ENCODE measurements at places on chromosomes 2 and 18.

DNA sequence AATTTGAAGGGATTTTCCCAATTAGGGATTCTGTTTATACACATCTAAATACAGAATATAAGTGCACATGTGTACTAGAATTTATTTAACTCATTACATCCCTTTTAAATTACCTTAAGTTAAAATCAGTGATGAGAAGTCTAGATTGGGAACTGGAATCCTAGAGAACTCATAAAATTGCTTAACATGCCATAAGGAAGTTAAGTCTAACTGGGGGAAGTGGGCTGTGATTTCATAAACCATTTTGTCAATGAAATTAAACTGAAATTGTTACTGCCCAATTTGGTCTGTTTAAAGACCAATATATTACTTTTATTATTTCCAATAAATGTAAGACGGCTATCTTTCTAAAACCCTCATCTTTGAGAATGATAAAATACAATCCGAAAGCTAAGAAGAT is 72.3 kb upstream of the CD226 start:
- no peak for DNase-seq

DNA sequence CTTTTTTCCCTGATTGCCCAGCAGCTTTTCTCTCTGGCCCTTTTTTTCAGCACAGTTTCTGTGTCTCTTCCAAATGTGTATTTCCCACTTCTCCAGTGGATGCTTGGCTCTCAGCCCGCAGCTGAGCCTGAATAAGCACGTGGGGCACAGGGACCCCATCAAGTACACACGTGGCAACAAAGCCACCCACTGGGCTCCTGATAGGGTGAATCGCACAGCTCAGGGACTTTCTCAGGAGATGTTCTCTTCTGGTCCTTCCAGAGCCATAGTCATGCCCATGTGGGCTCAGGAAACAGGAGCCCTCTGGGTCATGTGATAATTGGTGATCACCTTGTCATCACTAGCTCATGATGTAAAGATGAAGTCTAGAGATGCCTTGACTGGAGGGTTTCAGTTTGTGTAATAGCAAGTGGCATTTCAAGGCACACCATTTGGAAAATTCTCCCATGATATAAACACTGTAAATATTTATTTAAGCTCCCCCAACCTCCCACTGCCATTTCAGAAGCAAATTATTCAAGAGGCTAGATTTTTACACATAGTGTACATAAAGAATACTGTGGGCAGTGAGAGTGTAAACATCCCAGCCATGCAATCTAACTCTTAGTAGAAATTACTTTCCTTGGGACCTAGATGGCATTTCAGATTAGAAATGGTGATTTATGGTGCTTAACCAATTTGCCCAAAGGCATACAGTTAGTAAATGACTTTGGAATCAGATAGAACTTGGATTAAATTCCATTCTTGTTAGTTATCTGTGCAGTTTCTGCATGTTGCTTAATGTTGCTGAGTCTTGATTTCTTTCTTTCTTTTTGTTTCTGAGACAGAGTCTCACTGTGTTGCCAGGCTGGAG is 597.5 kb downstream of the SLC4A3 start:
- no peak for DNase-seq

- no peak for DNase-seq
Measured at GRCh38 chr2:238043851-238044250, 16.9 kb upstream of the SCLY start.

GRCh38 chr2:126908721-126909177 is 10.1 kb downstream of the TEX51 start:
- DNase-seq, result no peak

DNA sequence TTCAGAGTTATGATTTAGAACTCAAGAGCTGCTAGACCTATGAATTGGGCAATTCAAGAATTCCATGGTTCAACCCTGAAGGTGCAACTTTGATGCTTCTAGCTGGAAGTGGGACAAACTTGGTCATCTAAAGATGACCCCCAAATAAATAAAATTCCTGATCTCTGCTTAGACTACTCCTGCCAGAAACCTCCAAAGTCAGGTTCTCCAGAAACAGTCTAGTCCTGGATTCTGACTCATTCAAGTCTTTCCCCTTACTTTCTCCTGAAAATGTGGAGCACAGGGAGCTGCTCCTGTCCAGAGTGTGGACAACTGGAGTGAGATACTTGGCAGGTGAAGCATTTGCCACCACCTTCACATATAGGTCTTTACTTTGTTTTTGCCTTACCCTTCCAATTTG is 557.7 kb upstream of the TNP1 start:
- no peak for DNase-seq

DNA sequence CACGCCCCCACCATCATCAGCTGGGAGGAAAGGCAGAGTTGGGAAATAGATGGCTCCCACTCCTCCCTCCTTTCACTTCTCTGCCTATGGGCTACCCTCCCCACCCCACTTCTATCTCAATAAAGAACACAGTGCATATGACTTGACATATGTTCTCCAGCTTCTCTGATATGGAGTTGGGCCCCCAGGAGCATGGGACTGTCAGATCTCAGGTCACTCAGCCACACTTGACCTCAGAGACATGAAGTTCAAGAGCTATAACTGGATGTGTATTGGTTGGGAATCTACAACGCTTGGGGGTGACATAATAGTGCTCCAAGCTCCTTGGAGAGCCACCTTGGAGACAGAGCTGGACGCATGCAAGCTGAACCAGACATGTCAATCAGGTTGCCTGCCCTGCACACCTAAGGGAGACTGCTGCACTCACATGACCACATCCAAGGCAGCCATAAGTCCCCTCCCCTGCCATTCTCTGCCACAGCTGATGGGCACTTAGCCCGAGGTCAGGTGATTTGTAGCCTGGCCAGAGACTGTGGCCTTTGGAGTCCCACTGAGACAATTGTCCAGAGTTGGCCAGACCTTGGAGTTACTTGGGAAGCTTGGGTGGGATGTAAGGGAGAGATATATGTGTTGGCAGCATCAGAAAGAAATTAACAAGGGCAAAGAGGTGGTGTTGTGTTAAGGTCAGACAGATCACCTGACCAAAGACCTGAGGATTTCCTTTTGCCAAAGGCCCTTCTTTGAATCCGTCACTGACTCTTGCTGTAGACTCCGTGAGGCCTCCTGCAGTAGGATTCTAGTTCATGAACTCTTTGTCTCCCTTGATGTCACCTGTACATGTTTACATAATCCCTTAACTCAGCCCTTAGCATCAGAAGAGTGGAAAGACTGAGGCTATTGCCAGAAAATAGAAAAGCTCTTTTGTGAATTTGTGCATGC is 3.7 kb downstream of the INHA start:
- DNase-seq, result no peak

GRCh38 chr18:64131314-64131713 is 17.6 kb downstream of the LINC00305 start:
- DNase-seq, result no peak

DNA sequence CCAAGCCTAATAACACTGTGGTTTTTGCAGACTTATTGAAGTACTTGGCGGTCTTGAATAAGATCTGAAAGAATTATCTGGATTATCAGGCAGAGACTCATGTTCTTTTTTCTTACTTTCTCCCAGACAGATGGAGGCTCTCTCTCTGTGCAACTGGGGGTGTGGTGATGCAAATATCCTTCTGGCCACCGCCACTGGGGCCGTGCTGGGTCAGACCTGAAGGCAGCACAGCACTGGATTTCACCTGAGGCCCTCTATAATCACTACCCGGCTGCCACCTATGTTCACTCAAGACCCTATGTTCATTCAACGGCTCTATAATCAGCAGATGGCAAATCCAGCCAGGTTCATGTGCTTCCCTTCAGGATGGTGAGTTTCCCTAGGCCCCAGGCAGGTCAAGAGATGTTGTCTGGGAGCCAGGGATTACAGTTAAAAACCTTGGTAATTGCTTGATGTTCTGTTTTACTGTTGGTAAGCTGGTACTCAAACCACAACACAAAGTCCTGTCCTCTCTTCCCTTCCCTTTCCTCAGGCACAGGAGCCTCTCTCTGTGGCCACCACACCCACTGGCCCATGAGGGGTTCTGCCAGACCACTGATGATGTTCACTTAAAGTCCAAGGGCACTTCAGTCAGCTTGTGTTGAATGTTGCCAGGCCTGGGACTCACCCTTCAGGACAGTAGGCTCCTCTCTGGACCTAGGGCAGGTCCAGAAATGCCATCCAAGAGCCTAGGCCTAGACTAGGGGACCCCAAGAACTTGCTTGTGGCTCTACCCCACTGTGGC is 205.3 kb upstream of the GCFC2 start:
- DNase-seq, result no peak

- DNase-seq, result no peak
Measured at GRCh38 chr2:57460396-57461276, 586.0 kb upstream of the VRK2 start.

- no peak for DNase-seq
Measured at GRCh38 chr18:13218997-13219396, 437 bp downstream of the LDLRAD4 start.

DNA sequence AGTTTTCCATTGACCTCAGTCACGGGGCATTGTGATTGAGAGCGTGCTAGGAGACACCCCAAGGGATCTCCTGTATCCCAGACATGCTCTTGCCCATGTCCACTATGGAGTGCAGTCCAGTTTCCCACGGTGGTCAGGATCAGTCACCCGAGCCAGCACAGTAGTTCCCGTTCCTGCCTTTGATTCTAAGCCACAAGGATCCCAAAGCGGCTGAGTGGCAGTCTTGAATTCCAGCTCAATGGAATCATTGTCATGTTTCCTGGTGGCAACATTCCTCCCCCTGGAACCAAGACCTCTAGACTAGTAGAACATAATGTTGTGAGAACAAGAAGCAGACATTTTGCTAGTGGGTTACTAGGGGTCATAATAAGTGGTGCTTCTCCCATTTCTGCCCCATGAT is 154.3 kb downstream of the SEPTIN10 start:
- DNase-seq, result no peak

DNA sequence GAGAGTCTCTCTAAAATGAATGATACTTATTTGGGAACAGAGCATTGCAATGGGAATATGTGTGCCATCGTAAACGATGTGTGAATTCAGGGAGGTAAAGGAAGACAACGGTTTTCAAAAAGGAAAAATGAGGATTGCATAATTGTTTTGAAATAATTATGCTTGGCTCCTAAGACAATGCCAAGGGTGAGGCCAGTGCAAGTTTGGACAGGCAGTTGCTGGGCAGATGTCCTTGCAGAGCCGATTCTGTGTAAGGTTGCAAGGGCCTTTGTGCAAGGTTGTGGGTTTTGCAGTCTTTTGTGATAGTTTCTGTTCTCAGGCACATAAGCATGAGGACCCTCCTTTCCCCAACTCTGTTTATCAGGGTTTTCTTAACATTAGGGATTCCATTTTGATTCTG is 70.0 kb upstream of the ZNF236 start:
- DNase-seq, result no peak

DNA sequence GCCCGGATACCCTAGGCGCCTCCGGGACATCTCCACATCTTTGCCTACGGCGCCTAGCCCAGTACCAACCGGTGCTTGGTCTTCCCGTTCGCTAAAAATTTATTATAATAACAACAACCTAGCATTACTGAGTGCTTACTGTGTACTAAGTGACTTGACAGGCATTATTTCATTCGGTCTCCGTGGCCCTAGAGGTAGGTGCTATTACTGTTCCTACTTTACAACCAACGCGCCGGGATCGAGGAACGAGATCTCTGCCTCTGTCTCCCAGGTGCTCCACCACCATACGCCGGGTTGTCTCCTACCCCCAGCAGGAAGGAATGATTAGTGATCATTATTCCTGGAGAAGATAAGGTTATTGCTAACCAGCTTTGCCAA is 657 bp upstream of the BIN1 start:
- DNase-seq, result no peak

DNA sequence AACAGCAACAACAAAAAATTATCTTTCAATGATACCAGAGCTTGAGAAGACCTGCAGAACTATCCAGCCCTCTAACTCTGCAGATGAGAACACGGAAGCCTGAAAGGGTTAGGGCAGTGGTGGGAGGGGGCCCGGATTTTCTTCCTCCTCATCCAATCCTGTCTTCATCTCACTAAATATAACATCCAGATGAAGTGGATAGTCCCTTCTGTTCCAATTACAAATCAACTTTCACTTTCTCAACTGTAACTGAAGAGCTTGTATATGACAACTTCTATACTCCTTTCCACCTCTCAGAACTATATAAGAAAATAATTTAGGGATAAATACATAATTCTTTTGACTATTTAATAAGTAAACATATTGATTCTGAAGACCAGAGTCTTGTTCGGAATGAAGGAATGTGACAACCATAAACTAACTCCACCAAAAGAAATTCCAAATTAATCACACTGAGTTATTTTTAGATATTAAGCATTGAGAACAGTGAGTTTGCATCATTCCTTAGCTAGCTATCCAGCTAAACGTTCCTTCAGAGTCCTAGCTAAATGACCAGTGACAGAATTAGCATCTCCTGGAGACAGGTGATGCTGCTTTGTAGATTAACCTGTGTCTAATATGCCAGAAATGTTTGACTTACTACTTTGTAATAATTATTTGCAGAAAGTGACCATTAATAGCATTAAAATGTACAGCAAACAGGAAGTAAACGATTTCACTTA is 32.7 kb downstream of the SFT2D3 start:
- no peak for DNase-seq

DNA sequence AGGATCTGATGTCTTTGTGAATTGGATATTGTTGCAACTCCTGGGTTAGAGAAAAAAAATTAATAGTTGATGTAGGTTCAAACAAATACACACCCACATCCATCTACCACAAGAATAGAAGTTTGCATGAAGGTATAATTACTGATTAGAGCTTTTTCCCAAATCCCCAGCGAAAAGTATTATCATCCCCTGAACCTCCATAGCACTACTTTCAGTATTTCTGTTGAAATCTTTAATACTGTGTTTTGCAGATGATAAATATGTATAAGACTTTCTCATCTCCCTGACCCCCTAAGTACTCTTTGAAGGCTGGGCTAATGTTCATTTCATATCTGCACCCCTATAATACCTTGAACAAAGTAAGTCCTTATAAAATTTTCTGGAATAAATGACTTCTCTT is 6.4 kb downstream of the FN1 start:
- no peak for DNase-seq

GRCh38 chr2:126776255-126776654 is 120.3 kb downstream of the GYPC start:
- no peak for DNase-seq

DNA sequence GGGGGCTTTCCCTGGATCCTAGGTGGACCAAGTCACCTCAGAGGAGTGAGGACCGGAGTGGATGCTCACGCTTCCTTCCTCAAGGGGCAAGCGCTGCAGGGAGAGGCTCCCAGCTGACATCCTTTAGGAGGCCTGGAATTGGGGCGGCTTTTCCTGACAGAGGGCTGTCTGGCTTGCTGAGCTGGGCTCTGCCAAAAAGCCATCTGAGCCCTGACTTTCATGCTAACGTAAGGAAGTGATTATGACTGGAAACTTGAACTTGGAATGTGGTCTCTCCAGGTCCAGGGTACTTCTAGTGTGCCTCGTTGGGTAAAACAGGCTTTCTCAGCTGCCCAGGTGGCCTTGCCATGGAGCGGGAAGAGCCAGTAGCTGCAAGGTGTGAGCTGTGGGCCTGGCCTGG is 268.3 kb upstream of the SPRED2 start:
- DNase-seq, result no peak

- no peak for DNase-seq
Measured at GRCh38 chr2:178191511-178191910, 2.8 kb upstream of the OSBPL6 start.

GRCh38 chr2:128263902-128264331 is 54.8 kb downstream of the HS6ST1 start:
- DNase-seq, result no peak

DNA sequence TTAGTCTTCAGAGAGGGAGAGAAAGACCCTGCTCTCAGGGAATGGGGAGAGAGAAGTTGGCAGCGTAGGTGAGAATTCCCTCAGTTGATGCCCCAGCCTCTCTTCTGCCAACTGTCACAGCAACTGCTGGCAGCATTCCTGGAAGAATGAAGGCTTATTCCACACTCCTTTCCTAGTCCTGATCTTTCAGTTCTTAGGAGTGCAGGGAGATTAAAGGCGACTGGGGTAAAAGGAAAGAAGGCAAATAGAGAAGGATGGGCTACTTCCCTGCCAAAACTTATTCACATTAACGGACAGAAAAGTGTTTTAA is 65.9 kb upstream of the ACAA2 start:
- no peak for DNase-seq
